ENCODE measurements at places on chromosomes 12 and 14.

- DNase-seq, result peak; percentile 56
Measured at GRCh38 chr12:58452546-58452945, 467.8 kb downstream of the LRIG3 start.

DNA sequence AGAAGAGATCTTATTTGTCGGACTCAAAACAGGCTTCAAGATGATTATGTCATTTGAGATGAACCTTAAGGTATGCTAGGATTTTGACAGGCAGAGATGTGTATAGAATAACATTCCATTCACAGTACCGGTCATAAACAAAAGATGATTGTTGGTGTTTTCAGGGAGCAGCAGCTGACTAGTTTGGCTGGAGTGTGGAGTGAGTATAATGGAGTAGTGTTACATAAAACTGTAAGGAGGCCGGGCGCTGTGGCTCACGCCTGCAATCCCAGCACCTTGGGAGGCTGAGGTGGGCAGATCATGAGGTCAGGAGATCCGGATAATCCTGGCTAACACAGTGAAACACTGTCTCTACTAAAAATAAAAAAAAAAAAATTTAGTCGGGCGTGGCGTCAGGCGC, 23.9 kb downstream of the SERPINA10 start:
- DNase-seq, result peak; percentile 2

GRCh38 chr14:97499790-97500481, 702.8 kb downstream of the VRK1 start:
- peak; percentile 9 for DNase-seq

DNA sequence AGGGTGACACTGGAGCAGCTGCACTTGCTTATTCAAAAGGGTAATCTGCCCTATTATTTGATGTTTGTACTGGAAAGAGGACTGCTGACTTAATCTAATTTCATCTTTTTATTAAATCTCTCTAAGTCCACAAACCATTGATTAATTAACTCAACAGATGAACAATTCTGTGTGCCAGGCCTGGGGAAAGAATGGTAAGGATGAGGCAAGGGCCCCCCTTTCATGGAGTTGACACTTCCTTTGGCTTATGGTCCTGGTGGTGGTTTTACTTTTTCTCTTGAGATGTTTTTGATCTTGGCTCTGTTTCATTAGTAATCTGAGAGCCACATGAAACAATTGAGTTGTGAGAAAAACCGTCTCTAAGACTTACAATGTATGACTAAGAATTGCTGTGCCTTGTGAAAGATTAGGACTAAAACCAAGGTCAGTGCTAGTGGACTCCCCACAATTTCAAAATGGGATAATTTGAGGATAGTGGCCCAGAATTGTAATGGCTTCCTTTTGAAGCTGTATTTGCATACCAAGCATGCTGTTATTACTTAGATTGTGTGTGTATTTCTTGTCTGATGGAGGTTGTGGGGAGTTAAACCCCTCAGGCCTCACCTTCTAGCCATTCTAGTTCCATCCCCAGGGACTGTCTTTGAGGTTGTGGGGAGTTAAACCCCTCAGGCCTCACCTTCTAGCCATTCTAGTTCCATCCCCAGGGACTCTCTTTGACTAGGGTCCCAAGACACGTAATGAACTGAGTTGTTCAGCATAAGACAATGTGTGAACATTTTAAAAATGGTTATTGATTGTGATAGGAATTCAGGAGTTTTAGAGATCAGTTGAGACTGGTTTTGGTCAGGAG, 52.5 kb upstream of the EVL start:
- DNase-seq, result peak; percentile 61

DNA sequence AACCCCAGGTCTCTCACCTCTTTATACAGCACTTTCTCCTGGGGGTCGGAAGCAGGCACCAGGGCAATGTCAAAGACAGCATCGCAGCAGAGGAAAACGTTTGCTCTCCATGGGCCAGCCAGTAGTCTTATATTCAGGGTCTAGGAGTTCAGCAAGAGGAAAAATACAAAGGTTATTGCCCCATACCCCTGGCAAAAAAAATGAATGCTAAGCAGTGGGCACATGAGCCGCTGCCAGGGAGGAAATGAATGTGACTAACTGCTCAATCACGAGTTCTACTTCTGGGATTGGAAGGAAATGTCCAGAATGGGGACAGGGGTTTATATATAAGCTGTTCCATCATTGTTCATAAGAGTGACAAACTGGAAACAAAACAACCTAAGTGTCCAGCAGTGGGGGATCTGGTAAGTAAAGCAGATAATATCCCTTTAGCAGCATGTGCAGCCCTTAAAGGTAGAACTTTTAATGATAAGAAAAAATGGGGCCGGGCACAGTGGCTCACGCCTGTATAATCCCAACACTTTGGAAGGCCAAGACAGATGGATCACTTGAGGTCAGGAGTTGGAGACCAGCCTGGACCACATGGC, 53.8 kb downstream of the PHETA1 start:
- peak; percentile 33 for DNase-seq

DNA sequence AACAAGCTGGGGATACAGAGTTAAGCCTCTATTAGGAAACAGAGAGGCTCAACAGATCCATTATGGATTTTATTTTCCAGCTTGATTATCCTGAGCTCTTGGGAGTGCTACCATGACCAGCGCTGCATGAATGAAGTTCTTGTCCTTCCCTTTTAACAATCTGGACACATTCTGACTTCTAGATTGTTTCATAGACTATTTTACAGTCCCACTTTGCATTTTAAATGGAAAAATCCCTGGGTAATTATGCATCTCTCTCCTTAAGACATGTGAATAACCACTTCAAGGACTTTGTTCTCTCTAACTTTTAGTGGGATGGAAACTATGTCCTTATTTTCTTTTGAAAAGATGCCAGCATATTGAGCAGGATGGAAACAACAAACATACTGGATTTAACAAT, 2.0 kb downstream of the CCDC198 start:
- no peak for DNase-seq

DNA sequence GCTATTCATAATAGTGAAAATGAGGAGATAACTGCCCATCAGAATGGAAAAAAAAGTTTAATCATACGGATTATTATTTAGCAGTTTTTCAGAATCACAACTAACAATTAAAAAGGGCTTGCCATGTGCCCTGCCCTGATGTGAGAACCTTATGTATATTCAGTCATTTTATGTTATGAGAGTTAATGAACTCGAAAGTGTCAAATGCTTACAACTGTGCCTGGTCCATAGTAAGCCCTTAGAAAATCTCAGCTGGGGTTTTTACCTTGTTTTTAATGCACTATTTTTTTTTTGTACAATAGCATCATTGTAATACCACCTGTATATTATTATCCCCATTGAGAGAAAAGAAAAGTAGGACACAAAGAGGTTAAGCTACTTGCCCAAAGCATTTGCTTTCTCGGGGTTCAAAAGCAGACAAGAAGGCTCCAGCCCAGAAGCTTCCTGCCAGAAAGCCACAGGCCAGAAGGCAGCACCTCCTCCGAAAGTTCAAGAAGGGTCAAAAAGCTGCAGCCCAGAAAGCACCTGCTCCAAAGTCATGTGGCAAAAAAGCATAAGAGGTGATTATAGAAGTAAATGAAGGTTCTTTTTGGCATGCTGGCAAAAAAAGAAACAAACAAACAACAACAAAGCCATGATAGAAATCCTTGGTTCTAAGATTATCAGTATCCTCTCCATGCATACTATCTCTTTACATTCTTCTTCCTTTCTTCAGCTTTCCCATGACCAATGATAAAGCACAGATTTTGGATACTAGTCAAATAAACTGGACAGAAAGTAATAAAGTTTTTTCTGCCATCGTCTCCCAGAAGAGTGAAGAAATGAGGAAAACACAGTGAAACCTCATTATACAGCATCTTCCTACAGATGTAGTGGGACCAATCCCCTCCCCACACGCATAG, 59.1 kb upstream of the NAP1L1 start:
- no peak for DNase-seq

DNA sequence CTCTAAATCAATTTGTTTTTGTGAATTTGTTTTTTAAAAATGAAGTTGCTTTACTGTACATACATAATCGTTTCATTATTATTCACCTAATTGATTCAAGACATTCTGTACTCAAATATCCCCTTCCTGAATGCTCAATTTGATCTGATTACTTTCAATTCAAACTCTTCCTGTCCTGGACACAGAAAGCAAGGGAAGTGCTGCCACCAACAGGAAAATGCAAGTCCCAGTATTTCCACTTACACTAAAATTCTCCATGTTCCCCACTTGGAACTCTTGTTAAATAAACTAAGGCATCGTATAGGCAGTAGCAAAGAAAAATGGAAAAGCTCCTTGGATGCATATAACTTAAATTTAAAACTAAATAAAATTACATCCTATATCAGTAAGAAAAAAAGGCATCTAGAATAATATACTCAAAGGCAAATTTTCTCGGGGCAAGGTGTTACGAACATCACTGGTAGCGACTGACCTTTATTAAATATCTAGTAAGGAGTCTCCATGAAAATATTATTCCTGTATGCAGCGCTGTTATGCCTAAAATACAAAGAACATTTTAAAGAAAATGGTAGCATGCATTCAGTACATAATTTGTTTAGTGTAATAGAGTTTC, 72.0 kb upstream of the DBX2 start:
- DNase-seq, result peak; percentile 28

DNA sequence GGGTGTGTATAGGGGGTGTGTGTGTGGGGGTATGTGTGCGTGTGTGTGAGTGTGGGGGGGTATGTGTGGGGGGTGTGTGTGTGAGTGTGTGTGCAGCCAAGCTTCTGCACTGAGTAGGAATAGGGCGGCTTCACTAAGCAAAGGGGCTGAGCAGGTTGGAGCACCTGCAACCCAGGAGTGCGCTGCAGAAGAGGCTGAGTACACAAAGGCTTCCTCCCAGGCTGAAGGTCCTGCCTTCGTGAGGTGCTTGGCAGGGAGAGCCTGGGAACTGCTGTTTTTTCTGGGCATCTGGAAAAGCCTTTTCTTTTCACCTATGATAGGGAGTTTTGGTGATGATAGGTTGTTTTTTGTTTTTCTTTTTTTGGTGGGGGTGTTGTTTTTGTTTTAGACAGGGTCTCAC, 6.0 kb upstream of the NUDT14 start:
- DNase-seq, result no peak

- DNase-seq, result no peak
Measured at GRCh38 chr12:30927222-30927611, 669 bp downstream of the TSPAN11 start.

GRCh38 chr12:124039276-124039675, 66.3 kb downstream of the ZNF664 start:
- peak; percentile 55 for DNase-seq

DNA sequence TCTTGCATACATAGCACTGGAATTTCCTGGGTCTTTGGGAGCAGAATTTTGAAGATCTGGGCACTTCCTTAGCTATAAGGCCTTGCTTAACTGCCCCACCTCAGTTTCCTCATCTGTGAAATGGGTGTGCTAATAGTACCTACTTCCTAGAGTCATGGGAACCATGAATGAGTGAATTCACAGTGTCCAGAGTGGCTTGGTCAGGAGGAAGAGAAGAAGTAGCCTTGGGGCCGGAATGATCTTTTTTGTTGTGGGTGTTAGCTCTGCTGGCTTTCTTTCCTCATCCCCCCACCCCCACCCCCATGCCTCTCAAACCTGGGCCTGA, 2.4 kb downstream of the SH2B3 start:
- no peak for DNase-seq

DNA sequence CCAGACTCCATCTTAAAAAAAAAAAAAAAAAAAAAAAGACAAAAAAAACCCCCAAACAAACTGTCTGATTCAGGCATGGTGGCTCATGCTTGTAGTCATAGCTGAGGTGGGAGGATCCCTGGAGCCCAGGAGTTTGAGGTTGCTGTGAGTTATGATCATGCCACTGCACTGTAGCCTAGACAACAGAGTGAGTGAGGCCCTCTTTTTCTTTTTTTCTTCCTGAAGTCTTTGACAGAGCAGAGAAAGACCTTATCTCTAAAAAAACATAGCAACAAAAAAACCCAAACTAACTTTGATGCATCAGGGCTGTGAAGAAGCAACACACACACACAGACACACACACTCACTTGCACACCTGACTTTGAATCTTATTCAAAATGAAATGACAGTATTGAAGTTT, 7.7 kb upstream of the AMN1 start:
- DNase-seq, result peak; percentile 97

DNA sequence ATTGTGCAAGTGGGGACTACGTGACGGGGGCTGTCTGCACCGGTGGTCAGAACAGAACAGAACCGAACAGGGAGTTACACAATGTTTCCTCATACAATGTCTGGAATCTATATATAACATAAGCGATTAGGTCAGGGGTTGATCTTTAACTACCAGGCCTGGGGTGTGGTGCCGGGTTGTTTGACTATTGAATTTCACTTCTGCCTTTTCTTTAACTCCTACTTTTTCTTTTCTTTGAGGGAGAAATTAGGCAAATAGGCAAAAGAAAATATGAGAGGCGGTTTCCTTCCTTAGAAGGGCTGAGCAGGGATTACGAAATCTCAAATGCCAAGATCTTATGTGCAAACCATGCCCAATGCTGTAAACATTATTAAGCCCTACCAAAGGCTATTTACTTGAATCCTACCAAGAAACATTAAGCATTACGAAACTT, 140.3 kb downstream of the SLC38A6 start:
- DNase-seq, result no peak

GRCh38 chr14:76123426-76124225, 28.1 kb upstream of the GPATCH2L start:
- no peak for DNase-seq

DNA sequence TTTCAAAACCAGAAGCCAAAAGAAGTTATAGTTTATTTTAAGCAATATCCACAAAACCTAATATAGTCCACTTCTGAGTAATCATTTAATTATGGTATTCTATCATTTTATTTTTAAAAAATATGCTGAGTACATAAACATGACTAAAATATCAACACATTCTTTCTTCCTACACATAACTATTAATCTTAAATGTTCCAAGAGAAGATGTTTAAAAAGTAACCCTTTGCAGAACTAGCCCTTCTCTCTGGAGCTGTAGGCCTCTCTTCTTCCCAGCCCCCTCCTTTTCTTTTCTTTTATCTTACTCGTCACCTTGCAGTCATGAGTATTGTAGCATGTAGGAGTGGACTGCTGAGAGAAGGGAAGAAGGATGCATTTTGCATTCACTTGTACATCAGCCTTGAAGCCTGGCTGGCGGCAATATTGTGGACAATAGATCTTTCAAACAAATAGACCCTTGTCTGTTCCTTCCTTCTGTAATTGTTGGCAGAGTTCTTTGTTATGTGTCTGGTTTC, 941.9 kb downstream of the NRXN3 start:
- no peak for DNase-seq

DNA sequence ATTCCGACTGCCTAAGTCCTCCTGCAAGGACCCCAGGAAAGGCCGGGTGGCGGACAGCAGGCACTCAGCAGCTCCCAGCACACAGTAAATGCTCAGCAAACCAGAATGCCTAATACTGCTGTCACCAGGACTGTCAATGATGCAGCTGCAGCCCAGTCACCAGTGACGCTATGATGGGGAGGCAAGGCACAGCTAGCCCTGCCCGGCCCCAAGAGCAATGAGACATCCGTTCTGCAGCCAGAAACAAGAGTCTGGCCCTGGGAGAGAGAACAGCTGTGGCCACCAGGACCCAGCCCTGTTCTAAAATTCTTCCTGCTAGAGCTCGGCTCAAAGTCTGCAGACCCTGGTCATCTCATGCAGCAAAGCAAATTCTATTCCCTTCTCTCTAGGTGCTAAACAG, 69.8 kb downstream of the NCOR2 start:
- DNase-seq, result no peak

GRCh38 chr14:29580763-29581162, 346.9 kb downstream of the PRKD1 start:
- DNase-seq, result no peak
